ENCODE measurements at places on chromosomes 1 and 21. TPM values are rescaled to one million over a fixed set of nuclear protein-coding genes. Genes with fewer than 3 reads are reported as not detected.

- no peak for DNase-seq
These were observed 270.2 kb downstream of the FOXD2 start for GRCh38 chr1:47708019-47708535.

DNA sequence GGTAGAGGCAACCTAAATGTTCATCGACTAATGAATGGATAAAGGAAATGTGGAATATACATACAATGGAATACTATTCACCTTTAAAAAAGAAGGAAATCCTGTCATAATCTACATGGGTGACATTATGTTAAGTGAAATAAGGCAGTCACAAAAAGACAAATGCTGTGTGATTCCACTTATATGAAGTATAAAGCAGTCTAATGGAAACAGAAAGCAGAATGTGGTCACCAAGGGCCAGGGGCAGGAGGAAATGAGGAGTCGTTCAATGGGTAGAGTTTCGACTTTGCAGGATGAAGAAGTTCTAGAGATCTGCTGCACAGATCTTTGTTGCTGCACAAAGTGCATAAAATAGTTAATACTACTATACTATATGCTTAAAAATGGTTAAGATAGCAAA is 7.8 kb downstream of the DIPK1A start:
- peak; percentile 79 for DNase-seq

GRCh38 chr1:161987303-161987702 is 36.4 kb downstream of the OLFML2B start:
- DNase-seq, result no peak

GRCh38 chr21:18251065-18251464 is 6.4 kb downstream of the CHODL start:
- DNase-seq, result no peak

DNA sequence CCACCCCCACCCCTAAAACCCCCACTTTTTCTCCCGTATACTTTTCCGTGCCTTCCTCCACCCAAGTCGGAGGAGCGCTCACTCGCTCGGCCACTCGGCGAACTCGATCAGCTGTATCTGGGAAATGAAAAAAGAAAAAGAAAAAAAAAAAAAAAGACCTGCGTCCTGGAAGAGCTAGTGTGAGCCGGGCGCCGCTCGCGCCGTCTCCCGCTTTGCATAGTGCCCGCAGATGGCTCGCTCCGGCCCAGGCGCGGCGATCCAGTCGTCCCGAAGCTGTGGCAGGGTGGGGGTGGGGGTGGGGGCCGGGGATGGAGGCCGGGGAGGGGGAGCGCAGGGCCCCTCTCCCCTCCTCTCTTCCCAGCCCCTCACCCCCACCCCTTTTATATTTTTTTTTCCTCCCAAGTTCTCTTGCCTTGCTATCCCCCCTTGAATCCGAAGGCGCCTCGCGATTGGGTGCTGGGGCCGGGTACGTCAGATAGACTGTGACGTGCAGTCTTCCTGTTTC is 299 bp upstream of the PROX1 start:
- no peak for DNase-seq

GRCh38 chr1:21673277-21673780 is 4.2 kb upstream of the RAP1GAP start:
- DNase-seq, result no peak

GRCh38 chr1:220990427-220991339 is 111.4 kb downstream of the HLX start:
- DNase-seq, result no peak

DNA sequence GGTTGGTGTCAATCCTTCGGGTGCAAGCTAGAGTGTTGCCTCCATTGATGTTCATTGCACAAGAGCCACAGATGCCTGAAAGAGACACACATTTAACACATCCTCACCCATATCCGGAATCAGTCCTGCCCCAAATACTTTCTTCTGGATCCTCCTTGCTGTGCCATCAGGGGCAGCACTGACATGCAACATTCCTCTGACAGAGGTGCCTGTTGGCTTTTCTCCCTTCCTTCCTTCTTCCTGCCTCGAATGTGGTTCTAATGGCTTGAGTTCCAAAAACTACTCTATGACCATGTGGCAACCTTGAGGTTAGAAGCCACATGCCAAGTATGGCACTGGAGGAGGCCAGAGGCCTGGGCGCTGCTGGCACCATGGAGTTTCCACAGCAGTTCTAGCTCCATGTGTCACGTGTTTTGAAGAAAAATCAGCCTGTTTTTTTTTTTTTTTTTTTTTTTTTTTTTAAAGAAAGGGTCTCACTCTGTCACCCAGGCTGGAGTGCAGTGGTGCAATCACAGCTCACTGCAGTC is 17.0 kb upstream of the ATP13A2 start:
- DNase-seq, result no peak

The CFHR2 gene
- total RNA-seq, result not detected

GRCh38 chr1:1144122-1144842 is 28.4 kb upstream of the C1orf159 start:
- peak; percentile 85 for DNase-seq

GRCh38 chr1:178115260-178115659 is 21.4 kb downstream of the RASAL2 start:
- DNase-seq, result no peak

DNA sequence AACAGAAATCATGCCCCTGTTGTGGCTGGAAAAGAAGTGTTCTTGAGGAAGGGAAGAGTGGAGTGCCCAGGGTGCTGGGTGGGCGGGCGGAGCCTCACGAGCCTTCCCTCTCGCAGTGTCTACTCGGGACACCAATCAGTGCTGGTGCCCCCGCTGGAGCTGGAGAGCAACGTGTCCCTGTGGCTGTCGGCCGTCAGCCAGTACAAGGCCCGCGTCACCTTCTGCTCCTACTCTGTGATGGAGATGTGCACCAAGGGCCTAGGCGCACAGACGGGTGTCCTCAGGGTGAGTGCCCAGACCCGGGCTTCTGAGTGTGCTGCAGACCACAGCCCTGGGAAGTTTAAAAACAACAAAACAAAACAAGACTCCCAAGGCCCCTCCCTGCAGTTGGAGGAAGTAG is 47.4 kb downstream of the S100B start:
- DNase-seq, result no peak

GRCh38 chr1:212643877-212644276 is 35.3 kb downstream of the ATF3 start:
- no peak for DNase-seq

- DNase-seq, result peak; percentile 48
These were observed 9.3 kb downstream of the IRF2BP2 start for GRCh38 chr1:234600418-234601281.

DNA sequence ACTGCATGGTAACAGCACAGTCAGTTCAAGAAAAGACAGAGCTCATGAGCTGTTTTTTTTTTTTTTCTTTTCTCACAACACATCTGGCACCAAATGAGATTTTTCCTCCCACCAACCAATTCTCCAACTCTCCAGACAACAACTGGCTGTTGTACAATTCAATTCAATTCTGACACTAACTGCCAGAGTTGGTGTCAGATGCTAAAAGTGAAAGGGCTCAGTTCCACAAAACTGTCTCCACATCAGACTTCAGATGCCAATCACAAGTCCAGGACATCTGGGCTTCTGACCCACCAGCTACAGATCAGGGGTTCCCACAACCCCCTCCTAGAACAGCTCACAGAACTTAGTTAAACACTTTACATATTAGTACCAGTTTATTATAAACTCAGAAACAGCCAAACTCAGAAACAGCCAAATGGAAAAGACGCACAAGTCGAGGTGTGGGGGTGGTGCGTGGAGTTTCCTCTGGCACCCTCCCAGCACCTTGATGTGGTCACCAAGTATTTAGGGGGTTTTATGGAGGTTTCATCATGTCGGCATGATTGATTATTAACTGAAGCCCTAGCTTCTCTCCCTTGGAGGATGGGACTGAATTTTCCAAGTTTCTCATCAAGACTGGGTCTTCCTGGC is 39.2 kb upstream of the LRRC8D start:
- DNase-seq, result no peak

DNA sequence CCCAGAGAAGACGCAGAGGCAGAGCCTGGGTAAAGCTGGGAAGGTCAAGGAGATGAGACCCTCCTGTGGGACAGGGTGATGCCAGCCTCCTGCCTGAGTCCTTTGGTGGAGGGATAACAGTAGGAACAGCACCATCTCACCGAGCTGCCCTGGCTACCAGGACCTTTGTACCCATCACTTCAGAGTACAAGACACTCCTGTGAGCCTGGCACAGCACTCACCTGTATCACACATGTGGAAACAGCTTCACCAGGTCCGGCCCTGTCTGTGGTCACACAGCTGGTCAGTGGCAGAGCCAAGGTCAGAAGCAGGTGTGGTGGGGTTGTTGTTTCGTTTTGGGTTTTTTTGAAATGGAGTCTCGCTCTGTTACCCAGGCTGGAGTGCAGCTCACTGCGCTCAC is 5.0 kb upstream of the TMEM200B start:
- no peak for DNase-seq

DNA sequence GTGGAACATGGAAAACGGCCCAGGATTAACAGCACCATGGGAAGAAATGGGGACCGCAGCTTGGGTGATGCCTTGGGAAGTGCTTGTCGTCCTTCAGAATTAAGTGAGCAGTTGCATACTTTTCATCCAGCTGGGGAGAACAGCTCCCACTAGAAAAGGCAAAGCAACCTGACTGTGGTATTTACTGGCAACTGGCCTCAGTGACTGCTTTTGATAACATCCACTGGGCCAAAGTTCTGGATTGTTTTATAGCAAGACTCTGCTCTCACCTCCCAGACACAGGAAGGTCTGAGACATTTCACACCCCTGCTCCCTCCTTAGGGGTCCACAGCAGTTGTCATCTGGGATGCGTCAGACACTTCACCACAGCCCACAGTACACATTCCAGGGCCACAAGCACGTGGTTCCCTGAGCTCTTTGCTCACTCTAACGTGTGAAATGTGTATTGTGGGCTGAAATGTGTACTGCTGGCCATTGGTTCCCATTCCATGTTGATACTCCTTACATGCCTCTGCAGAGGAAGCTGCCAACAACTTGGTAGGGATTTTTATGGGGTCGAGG is 6.6 kb downstream of the PAPPA2 start:
- no peak for DNase-seq

DNA sequence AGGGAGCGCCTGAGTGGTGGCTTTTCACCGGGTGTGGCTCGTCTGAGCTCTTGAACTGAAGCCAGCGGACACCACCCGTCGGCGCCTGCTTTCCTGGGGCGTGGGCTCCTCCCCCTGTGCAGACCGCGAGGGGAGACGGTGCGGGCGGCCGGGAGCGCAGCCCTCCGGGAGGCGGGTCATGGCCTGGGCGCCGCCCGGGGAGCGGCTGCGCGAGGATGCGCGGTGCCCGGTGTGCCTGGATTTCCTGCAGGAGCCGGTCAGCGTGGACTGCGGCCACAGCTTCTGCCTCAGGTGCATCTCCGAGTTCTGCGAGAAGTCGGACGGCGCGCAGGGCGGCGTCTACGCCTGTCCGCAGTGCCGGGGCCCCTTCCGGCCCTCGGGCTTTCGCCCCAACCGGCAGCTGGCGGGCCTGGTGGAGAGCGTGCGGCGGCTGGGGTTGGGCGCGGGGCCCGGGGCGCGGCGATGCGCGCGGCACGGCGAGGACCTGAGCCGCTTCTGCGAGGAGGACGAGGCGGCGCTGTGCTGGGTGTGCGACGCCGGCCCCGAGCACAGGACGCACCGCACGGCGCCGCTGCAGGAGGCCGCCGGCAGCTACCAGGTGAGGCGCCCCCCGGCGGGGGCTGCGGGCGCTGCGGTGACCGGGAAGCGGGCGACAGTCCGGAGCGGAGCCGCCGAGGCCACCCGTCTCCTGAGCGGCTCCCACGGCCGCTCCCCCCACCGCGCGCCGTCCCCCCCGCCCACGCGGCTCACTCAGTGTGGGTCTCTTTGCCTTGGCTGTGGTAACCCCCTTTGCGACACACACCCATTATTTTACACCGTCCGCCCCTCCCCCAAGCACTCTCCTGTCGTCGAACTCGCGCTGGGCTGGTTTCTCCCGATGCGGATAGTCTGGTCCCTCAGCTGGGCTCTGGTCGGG is at the start of gene TRIM58:
TRIM58 (plus strand) TSS at position 119 of the 916 bp plus-strand sequence; CDS start at position 179, 60 bp downstream.
- no peak for DNase-seq

- DNase-seq, result no peak
These were observed 528.7 kb upstream of the PLXNA2 start for GRCh38 chr1:208772891-208773290.

GRCh38 chr1:72397786-72398185 is 115.4 kb upstream of the NEGR1 start:
- DNase-seq, result no peak

GRCh38 chr21:43983390-43983789 is 28.7 kb upstream of the TRAPPC10 start:
- no peak for DNase-seq

- no peak for DNase-seq
These were observed 10.6 kb downstream of the GALNT2 start for GRCh38 chr1:230077436-230078213.

The AGT gene
- not detected for total RNA-seq

The OBSCN gene
- total RNA-seq, result 45.2 TPM

The CACNA1E gene
- not detected for total RNA-seq

DNA sequence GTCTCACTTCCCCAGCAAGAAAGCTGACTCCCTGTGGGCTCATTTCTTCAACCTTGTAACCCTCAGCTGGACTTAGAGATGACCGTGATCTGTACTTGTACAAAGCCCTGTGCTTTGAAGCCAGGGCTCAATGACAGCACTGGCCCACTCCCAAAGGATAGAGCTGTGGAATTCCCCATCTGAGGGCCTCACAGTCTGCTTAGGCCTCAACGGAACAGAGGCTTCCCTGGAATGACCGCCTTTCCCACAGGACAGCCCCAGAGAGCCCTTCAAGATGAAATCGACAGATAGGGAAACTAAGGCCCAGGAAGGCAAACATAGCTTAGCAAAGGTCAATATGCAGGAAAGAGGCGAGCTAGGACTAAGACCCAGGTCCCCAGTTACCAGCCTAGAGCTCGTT is 11.5 kb downstream of the SLC9A1 start:
- no peak for DNase-seq

- peak; percentile 68 for DNase-seq
These were observed 734 bp downstream of the PTPN22 start for GRCh38 chr1:113870778-113871177.

The SMCP gene
- not detected for total RNA-seq

- peak; percentile 55 for DNase-seq
These were observed 122.8 kb upstream of the USP24 start for GRCh38 chr1:55337801-55338447.

The AIRE gene
- not detected for total RNA-seq

The CNR2 gene
- total RNA-seq, result 13.2 TPM

The S100A3 gene
- not detected for total RNA-seq

The CNN3 gene
- not detected for total RNA-seq

The UBE2G2 gene
- 141 TPM for total RNA-seq

GRCh38 chr1:9593492-9594465 is 5.1 kb downstream of the TMEM201 start:
- DNase-seq, result peak; percentile 76

GRCh38 chr1:1290238-1290731 is 10.0 kb downstream of the SCNN1D start:
- peak; percentile 44 for DNase-seq

- no peak for DNase-seq
These were observed 18.8 kb downstream of the USP25 start for GRCh38 chr21:15748586-15748985.

- DNase-seq, result peak; percentile 88
These were observed 162.6 kb upstream of the IRF2BP2 start for GRCh38 chr1:234772345-234773147.

The RASSF5 gene
- total RNA-seq, result 30.0 TPM

- no peak for DNase-seq
These were observed 8.1 kb downstream of the POFUT2 start for GRCh38 chr21:45279446-45280177.
